Activated naive CD4-positive, alpha-beta T cell treated with anti-CD3 and anti-CD28 coated beads, Interleukin-2, amount 50 U/mL, for 72 hours (primary cell): ENCODE measurements at places on chromosomes 7 and 10. TPM values are rescaled to one million over a fixed set of nuclear protein-coding genes. Genes with fewer than 3 reads are reported as not detected.
A peak's percentile ranks its signal among the peaks of the same experiment; 100 is the strongest.

The GRM8 gene
- total RNA-seq: not detected

The VIPR2 gene
- 0.55 TPM for total RNA-seq

The SPAM1 gene
- total RNA-seq: not detected

The SPDYE11 gene
- total RNA-seq: not detected

The COL28A1 gene
- total RNA-seq: 0.09 TPM

The GNAI1 gene
- 3.6 TPM for total RNA-seq

The ITGB1 gene
- total RNA-seq: 37.4 TPM

The PYROXD2 gene
- total RNA-seq: 7.0 TPM

- no peak for DNase-seq
Measured at GRCh38 chr7:44767912-44768627, 19.4 kb downstream of the ZMIZ2 start.

GRCh38 chr10:114526126-114526503 lies 121.8 kb upstream of the AFAP1L2 start:
- no peak for DNase-seq

DNA sequence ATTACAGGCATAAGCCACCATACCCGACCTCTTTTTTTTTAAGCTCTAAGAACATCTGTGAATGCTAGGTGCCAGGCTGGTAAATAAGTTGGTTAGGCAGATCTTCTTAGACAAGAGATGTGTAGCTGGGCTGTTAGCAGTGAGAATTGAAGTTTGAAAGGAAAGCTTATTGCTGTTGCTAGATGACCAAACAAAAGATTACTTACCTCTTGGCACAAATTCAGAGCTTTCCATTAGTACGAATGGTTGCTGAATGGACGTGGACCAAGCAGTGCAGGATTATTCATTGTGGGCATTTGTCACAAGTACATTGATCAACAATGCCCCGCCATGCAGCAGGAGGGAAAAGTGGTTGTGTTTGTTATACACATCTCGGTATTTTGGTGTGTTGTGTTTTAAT lies 131.2 kb downstream of the GFRA1 start:
- DNase-seq: no peak

DNA sequence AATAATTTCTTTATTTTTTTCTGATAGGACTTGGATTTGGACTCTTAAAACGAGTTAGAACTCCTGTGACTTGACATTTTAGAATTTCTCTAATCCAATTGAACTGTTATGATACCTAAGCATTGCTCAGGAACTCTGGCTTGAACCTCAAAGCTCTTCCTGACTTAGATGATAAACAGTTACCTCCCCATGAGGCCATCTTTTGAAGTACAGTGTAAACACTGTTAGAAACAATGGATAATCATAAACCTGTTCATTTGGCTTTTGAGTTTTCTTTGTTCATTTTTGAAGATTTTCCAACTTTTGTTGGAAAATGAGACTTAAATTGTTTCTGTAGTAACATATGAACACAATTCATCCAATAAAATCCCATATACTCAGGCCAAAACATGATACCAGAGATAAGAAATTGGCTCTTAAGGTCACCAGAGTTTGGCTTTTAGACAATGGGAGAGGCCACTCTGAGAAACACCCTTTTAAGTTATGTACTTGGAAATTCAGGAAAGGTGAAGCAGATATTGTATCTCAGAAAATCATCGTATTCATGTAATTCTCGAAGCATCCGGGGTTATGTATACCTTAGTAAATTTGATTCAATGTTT lies 59.6 kb downstream of the RUNDC3B start:
- DNase-seq: no peak

- DNase-seq: no peak
Measured at GRCh38 chr7:12314199-12314598, 89.5 kb downstream of the VWDE start.

DNA sequence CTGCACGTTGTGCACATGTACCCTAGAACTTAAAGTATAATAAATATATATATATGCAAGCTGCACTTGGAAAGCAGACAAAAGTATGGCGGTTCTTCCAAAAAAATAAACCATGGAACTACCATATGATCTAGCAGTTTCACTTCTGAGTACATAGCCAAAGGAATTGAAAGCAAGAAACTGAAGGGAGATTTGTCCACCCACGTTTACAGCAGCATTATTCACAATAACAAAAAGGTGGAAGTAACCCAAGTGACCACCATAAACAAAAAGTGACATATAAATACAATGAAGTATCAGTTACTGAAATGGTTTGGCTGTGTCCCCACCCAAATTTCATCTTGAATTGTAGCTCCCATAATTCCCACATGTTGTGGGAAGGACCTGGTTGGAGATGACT lies 525.3 kb upstream of the CELF2 start:
- DNase-seq: no peak

- peak; percentile 17 for DNase-seq
Measured at GRCh38 chr10:33005322-33006301, 47.6 kb upstream of the ITGB1 start.

GRCh38 chr10:92574548-92575261 lies 812 bp upstream of the IDE start:
- DNase-seq: no peak

- DNase-seq: no peak
Measured at GRCh38 chr10:89355394-89355931, 22.4 kb upstream of the IFIT1B start.

DNA sequence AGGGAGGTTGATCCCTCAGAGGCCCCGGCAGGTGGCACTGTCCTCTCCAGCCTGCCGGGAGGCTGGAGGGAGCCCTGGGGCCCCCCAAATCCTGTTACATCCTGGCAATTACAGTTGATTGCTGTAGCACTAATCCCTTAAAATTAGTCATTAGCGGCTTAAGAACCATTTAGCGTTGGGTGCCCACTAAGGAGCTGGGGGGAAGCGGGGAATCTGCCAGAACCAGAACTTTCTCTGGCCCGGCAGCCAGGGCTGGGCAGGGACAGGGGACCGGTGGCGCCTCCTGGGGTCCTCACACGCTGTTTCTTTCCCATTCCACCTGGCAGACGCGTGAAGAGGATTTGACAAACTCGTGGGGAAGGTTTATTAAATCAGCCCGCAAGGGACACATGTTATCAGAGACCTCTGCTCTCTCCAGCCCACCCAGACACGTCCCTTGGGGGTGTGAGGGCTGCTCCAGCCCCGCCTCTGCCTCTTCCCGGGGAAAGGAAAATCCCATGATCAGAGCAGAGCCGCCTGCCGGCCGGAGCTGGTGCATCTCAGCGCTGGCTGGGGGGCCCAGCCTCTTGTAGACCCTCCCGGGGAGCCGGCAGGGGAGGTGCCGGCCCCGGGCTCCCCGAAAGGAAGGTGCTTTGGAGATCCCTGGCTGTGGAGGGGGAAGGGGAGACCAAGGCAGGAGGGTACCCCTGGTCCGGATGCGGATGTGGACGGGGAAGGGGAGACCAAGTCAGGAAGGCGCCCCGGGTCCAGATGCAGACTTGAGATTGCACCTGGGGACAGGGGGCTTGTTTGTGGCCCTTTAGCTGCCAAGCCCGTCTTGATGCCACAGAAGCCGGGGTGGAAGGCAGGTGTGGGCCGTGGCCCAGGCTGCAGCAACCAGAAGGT lies 142.7 kb downstream of the ELFN1 start:
- DNase-seq: no peak

GRCh38 chr10:87860156-87860795 lies 3.1 kb downstream of the KLLN start:
- no peak for DNase-seq

- DNase-seq: no peak
Measured at GRCh38 chr10:45152726-45153125, 152.0 kb downstream of the ZNF22 start.

DNA sequence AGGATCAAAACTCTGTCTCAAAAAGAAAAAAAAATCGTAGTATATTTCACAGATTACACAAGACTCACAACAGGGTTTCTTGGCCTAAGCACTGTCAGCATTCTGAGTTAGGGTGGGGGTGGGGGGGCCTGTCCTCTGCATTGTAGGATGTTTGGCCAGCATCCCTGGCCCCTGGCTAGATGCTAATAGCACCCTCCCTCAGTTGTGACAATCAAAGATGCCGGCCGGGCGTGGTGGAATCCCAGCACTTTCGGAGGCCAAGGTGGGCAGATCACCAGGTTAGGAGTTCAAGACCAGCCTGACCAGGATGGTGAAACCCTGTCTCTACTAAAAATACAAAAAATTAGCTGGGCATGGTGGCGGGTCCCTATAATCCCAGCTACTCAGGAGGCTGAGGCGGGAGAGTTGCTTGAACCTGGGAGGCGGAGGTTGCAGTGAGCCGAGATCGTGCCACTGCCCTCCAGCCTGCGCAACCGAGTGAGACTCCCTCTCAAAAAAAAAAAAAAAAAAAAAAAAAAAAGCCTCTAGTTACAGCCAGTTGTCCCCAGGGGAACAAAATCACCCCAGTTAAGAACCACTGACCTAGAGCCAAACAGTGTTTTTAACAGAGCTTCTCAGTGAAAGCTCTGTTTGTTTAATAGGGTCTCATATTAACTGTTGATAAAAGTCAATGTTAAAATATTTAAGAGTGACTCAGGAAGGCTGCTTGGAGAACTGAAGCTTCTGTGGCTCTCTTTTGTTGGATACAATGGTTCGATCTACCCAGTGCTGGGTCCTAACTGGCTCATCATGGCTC lies 161.0 kb upstream of the FAM171A1 start:
- no peak for DNase-seq

GRCh38 chr10:14736600-14737081 lies 38.1 kb downstream of the FAM107B start:
- no peak for DNase-seq

DNA sequence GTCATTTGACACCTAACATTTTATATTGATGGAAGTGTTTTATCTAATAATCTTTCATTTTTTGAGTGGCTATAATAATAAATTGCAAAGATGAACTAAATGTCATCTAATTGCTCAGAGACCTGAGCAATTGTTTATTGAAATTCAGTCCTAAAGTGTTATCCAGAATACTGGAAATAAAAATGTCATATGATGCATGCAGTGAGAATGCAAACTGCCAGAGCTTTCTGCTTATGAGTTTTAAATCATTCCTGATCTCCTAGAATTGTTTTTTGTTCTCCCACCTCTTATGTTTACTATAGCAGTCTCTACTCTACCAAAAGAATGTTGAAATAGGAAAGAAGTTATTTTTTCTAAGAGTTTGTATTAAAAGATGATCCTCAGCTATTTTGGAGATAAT lies 116.7 kb downstream of the FOXP2 start:
- DNase-seq: no peak

GRCh38 chr10:48445932-48446331 lies 139.5 kb downstream of the MAPK8 start:
- DNase-seq: no peak

- peak; percentile 32 for DNase-seq
Measured at GRCh38 chr7:106462365-106462859, 177.6 kb upstream of the NAMPT start.

DNA sequence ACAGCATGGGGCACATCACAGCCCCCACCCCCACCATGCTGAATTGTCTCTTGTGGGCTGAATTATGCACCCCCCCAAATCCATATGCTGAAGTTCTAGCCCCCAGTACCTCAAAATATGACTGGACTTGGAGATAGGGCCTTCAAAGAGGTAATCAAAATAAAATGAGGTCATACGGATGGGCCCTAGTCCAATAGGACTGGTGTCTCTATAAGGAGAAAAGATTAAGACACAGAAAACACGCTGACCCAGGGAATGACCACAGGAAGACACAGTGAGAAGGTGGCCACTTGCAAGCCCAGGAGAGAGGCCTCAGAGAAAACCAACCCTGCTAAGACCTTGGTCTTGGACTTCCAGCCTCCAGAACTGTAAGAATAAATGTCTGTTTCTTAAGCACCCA lies 106.4 kb upstream of the ARID5B start:
- no peak for DNase-seq

GRCh38 chr10:7534480-7534852 lies 123.6 kb upstream of the SFMBT2 start:
- DNase-seq: no peak

GRCh38 chr7:145909991-145910513 lies 206.5 kb upstream of the CNTNAP2 start:
- no peak for DNase-seq

DNA sequence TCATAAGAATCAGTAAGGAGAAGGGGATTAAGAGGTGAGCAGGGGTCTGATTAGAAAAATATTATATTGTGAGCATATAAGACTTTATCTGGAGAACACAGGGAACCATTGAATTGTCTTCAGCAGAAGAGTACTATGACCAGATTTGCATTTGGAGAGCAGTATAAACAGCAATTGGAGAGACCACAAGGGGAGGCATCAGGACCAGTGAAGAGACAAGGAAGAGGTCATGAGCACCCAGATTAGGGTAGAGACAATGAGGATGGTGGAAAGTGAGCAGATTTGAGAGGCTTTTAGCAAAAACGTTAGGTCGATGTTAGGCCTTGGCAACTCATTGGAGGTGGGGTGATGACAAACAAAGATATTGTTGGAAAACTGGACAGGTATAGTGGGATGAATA lies 13.0 kb upstream of the SMIM30 start:
- DNase-seq: no peak

- no peak for DNase-seq
Measured at GRCh38 chr10:10600004-10600403, 417.7 kb upstream of the CELF2 start.
